Cardiac ventricle fibroblast (primary cell): ENCODE measurements at places on chromosomes 1 and 21. TPM values are rescaled to one million over a fixed set of nuclear protein-coding genes. Genes with fewer than 3 reads are reported as not detected.

SPOCD1 gene
- total RNA-seq = 18.3 and 23.2 TPM in 2 replicates

CNKSR1 gene
- total RNA-seq = 0.81 TPM in 1 of 2 replicates, not detected in the other

CR2 gene
- not detected in 2 replicates for total RNA-seq

SHISAL2A gene
- total RNA-seq = not detected in 2 replicates

ORC1 gene
- 0.34 and 0.50 TPM in 2 replicates for total RNA-seq

PLA2G5 gene
- 6.5 and 10.0 TPM in 2 replicates for total RNA-seq

COL6A2 gene
- 5,191 and 6,443 TPM in 2 replicates for total RNA-seq

MYOC gene
- 0.10 TPM in 1 of 2 replicates, not detected in the other for total RNA-seq

TMEM79 gene
- 1.1 and 2.1 TPM in 2 replicates for total RNA-seq

KRTAP20-1 gene
- not detected in 2 replicates for total RNA-seq

GPR89B gene
- 6.9 and 10.5 TPM in 2 replicates for total RNA-seq

UBE2U gene
- total RNA-seq = not detected in 2 replicates

RAB7B gene
- total RNA-seq = 5.2 and 6.2 TPM in 2 replicates

GFI1 gene
- 0.06 and 0.10 TPM in 2 replicates for total RNA-seq

FASLG gene
- total RNA-seq = not detected in 2 replicates

USH2A gene
- total RNA-seq = under 0.01 TPM in 1 of 2 replicates, not detected in the other

MAP3K6 gene
- 16.2 and 20.0 TPM in 2 replicates for total RNA-seq

CFAP57 gene
- total RNA-seq = 0.50 and 0.59 TPM in 2 replicates

EFNA1 gene
- 9.2 and 14.2 TPM in 2 replicates for total RNA-seq

FHAD1 gene
- total RNA-seq = 0.31 and 1.5 TPM in 2 replicates

OXCT2 gene
- 0.12 and 0.49 TPM in 2 replicates for total RNA-seq

NEK7 gene
- total RNA-seq = 43.4 and 62.4 TPM in 2 replicates

CDC20 gene
- total RNA-seq = 5.3 and 6.1 TPM in 2 replicates

NTNG1 gene
- 0.12 TPM in 1 of 2 replicates, not detected in the other for total RNA-seq

PTPN14 gene
- 26.1 and 26.3 TPM in 2 replicates for total RNA-seq

NR1I3 gene
- not detected in 2 replicates for total RNA-seq

OR6K3 gene
- not detected in 2 replicates for total RNA-seq

KRTAP7-1 gene
- not detected in 2 replicates for total RNA-seq

GJB3 gene
- not detected in 2 replicates for total RNA-seq

AVPR1B gene
- total RNA-seq = not detected in 2 replicates

CRYAA gene
- total RNA-seq = not detected in 2 replicates

ELOA gene
- 28.6 and 32.2 TPM in 2 replicates for total RNA-seq

COA7 gene
- 12.0 and 12.8 TPM in 2 replicates for total RNA-seq

GPR61 gene
- total RNA-seq = not detected in 2 replicates
